ENCODE measurements at places on chromosomes 4 and X.

DNA sequence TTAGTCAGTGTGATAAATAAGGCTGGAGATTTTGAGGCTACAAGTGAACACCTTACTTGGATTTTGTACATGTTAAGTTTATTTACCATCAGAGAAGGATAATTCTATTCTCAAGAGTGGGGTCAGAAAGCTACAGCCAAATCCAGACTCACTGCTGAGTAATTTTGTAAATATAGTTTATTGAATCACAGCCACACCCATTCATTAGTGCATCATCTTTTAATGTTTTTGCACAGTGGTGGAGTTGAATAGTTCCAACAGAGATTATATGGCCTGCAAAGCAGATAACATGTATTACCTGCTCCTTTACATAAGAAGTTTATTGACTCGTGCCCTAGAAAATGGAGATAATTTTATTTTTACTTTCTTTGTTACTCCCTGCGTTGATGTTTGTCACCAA is 60.4 kb downstream of the PCDH18 start:
- no peak for DNase-seq

DNA sequence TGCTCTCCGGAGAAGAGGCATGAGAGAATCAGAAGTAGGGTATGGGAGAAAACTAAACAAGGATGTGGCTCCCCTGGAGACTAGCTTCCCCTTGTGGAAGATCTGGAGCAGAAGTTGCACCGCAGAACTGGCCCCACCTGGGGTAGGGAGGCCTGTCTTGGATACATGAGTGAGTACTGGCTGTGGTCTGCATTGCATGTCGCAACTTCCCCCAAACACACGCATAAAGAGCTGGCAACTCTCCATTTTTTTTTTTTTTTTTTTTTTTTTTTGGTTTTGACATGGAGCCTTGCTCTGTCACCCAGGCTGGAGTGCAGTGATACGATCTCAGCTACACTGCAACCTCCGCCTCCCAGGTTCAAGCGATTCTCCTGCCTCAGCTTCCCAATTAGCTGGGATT is 119.9 kb downstream of the EGF start:
- no peak for DNase-seq

DNA sequence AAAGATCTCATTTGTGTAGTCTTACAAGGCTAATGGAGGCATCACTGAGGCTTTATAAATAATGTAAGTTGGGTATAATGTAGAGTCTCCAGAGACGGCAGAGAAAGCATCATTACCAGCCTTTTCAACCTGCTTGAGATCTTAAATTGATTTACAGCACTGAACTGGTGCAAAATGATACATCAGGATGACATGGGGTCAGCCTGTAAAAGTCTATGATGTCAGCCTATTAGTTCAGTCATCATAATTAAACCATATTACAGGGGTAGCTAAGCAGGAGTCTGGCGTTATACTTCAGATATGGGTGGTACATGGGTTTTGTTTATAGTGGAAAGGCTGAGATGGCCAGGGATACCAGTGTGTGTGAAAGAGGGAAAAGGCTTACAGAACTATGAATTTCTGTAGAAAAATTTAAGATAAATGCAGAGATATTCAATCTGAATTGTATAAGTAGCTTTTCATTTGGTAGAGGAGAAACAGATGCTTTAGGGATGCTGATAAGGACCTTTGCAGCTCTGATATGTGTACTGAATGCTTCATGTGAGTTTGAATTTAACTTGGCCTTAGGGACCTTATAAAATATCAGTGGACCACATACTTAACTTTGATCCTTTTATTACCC is 2.7 kb downstream of the SMAD1 start:
- DNase-seq = no peak

GRCh38 chr4:65880594-65880993 is 210.3 kb upstream of the EPHA5 start:
- DNase-seq = no peak

GRCh38 chrX:96474029-96474740 is 210.5 kb upstream of the DIAPH2 start:
- no peak for DNase-seq
